ENCODE measurements at places on chromosomes 16 and 17.

- DNase-seq = no peak
Observed at GRCh38 chr16:89281189-89281577, 63.7 kb downstream of the ZNF778 start.

DNA sequence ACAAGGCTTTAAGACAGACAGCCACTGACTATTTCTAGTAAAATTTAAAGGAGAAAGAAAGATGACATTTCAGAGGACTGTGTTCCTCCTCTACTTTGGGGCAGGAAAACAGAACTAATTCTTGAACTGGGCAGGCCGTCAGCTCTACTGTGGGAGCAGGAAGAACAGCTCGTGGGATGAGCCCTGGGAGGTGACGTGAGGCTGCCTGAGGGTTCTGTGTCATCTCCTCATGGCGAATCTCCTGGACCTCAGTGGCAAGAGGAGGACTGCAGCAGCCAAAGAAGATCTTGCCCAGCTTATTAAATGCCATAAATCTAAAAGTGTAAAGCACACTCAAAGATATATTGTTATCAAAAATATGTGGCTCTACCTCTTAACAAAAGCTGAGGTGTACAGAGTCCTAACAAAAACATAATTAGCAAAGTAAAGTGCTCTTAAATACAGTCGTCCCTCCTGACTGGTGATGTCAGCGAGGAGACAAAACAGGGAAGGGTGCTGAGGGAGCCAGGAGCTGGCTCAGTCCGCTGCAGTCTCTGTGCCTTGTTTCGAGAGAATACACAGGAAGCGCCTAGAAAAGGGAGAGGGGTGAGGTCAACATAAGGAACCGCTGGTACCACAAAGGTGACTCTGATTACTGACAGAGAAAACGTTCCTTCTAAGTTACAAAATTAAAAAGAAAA, 58.0 kb downstream of the CREBBP start:
- DNase-seq = no peak

- DNase-seq = no peak
Observed at GRCh38 chr17:42002792-42003301, 14.4 kb downstream of the DNAJC7 start.

DNA sequence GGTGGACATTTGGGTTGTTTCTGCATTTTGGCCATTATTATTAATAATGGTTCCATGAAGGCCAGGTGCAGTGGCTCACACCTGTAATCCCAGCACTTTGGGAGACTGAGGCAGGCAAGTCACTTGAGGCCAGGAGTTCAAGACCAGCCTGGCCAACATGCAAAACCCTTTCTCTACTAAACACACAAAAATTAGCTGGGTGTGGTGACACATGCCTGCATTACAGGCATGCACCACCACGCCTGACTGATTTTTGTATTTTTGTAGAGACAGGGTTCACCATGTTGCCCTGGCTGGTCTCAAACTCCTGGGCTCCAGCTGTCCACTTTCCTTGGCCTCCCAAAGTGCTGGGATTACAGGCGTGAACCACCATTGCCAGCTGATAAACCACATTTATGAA, 58.5 kb downstream of the TNFRSF13B start:
- DNase-seq = no peak

DNA sequence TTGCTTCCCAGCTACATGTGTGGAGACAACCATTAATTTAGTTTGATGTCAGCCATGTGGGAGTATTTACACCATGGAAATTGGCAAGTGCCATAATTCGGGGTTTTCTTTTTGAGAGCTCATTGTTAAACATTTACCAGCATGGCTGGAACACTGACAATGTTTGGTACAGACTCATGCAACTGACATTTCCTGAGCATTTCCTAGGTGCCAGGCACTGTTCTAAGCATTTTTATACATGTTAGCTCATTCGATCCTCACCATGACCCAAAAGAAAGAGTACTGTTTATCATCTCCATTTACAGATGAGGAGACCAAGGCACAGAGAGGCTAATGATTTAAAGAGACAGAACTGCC, 86.9 kb downstream of the FOXL1 start:
- DNase-seq = no peak

DNA sequence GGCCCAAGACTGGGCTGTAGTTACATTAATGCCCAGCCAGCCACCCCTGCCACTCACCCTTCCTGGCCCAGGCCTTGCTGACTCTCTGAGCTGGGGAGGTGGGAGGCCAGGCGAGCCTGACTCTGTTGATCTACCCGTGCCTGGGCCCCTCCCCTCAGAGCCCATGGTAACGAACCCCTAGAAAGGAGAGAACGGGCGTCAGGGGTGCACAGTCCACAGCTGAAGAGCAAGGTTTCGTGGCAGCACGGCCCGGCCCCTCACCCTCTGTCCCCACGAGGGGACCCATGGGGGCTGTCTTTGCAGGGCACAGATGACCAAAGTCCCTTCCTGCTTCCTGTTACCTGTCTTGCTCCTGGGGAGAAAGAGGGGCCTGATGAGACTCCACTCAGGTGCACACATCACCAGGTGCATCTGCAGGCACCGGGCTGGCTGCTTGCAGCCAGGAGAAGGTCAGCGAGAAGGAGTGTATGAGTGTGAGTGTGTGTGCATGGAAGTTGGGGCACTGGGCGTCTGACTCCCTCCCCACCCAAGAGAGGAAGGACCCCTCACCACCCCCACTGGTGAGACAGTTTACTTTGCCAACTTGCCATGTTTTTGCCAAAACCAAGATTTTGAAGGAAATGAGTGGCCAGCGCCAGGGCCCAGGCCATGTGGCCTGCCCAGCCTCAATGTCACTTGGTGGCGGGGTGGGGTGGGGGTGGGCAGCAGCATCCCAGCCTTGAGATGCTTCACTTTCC, 359.1 kb downstream of the SEC14L1 start:
- DNase-seq = no peak

- no peak for DNase-seq
Observed at GRCh38 chr17:57121308-57122042, 36.4 kb downstream of the AKAP1 start.

GRCh38 chr17:12616161-12616560, 49.5 kb upstream of the MYOCD start:
- no peak for DNase-seq

DNA sequence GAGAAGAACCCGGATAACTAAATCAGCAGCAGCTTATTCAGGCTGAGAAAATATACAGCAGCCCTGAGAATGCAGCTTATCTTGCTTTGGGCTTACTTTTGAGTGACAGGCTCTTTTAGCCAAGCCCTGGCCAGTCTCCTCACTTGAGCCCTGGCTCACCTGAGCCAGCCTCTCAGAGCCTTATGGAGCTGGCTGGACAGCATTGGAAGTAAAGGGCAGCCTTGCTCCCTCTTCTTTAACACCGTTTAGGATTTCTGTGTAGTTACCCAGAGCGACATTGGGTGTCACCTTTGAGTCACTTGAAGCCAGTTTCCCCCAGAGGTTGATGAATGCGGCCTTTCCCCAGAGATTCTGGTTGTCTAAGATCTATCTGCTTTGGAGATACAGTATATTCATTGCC, 7.7 kb upstream of the NPIPB2 start:
- DNase-seq = no peak

DNA sequence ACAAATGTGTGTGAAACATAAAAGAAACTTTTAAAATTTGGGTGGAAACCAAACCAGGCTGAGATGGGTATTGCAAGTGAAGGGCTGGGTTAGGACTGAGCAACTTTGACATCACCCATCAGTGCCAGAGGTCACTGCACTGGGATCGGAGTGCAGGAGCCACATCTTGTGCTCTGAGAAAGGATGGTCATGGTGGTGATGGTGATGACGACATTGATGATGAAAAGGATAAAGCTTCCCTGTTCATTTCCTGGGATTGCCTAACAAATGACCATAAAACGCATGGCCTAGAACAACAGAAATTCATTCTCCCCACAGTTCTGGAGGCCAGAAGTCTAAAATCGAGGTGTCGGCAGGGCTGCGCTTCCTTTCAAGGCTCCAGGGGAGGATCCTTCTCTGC, 324.0 kb downstream of the MAF start:
- DNase-seq = no peak

DNA sequence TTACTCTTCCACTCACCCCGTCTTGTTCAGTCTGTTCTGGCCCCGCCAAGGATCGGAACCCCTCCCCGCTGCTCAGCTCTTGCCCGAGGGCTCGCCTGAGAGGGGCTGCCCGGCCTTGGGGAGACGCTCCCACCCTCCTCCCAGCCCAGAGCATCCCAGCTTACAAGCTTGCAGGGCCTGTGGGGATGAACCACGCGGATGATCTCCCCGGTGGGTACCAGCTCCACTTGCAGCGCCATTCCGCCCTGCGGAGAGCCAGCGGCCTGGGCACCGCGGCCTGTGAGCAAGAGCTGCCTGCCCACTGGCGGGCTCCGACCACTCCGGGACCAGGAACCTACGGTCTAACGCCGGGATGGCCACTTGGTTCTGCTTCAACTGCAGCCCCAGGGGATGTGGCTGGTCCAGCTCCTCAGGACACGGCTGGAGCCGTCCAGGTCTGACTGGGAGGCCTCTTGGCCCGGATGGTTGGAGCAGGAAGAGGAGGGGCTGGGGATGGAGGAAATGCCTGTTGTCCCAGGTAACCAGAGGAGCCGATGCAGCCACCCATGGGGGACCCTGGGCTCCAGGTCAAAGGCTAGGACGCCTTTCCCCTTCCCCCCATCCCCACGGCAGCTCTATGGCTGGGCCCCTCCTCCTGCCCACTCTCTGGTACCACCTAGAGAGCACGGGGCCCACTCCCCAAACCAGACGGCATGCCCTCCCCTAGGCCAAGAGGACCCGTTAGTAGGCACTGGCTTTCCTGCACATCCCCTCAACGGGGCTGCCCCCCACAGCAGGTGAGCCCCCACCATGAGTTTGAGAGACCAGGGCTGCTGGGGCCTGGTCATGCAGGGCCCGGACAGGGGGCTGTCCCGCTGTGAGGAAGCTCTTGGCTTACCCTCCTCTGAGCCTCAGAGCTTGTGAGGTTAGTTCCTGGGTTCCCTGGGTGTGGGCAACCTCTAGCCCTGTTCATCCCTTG, at the start of gene MYO1C:
Gene MYO1C (minus strand): TSS at position 438 of the 958 bp plus-strand sequence. CDS start 199 bp downstream, at position 239.
- no peak for DNase-seq

DNA sequence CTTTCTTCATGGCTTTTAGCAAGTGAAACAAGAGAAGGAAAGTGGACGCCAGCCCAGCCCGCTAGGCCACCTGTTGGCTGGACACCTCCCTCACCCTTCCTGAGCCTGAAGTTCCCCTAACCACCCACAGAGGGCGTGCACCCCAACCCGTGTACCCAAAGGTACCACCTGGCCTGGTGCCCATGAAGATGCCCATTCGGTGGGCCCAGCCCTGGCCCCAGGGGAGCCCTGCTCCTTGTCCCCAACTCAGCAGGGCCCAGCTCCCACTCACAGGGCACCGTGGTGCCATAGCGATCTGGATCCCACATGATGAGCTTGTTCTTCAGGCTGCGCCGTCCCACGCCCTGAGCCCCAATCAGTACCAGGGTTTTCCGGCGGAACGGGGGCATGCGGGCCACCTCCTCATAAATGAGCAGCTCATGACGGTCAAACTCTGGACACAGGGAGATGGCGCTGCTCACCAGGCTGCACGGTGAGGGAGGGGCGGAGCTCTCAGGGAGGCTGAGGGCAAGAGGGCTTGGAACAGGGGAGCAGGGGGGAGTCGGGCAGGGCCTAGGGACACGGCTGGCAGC, 26.8 kb downstream of the MPP2 start:
- DNase-seq = no peak

DNA sequence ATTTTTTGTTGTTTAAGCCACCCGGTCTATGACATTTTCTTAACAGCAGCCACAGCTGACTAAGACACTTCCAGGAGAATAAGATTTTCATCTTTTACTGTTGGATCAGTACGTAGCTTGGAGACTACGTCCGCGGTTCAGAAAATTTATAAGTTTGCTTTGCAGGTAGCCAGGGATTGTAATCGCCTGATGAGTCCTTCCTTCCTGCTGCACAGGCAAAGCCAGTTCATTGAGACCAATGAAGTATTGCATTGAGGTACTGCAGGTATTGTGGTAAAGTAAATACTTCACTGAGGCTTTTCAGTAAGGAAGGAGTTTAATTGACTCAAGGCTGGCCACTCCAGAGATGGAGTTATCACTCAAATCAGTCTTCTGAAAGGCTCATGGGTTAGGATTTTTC, 269.4 kb upstream of the ELAC2 start:
- no peak for DNase-seq

- DNase-seq = no peak
Observed at GRCh38 chr16:12833926-12834325, 30.2 kb upstream of the CPPED1 start.

DNA sequence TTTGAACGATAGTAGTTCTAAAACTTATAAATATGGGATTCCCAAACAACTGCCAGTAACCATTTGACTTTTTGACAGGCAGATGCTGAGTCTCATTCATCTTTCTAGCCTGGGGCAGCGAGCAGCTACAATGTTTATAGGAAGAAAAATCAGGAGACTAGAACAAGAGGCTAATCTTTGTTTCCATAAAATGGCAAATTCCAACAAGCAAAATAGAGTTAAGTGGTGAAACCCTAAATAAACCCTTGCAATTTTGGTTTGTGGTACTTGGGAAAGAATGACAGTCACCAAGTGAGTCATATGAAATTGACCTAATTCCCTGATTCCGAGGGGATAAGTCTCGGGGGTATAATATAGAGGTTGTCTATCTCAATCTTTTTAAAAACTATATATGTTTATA, 27.3 kb upstream of the HS3ST2 start:
- DNase-seq = no peak

DNA sequence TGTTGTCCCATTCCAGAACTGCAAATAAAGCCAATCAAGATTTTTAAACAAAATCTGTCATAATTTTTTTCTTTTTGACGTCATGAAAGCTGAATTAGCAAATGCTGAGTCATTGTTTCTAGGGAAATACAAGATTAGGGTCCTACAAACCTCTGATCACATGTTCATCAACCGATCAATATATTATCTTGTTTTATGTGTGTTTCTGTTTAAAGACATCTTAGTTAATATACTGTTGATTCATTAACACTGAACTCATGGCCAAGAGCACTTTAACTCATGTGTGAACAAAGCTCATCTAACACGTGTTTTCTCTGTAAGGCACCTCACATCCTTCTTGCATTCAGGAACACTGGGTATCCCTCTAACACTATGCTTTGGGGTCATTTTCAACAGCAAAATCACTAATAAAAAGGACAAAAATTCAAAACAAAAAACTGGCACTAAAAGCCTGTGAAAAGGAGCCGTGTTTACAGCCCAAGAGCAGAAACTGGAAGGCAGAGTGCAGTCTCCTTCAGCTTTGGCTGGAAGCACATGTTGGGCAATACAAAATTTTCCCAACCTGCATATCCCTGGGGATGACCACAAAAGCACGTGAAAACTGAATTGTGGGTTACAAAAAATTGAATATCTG, 102.5 kb downstream of the PARN start:
- DNase-seq = no peak
